ELF-1 (cell line): ENCODE measurements at places on chromosomes 1 and 21.

- DNase-seq: no peak
Measured at GRCh38 chr1:89649783-89650182, 16.9 kb downstream of the LRRC8C start.

- no peak for DNase-seq
Measured at GRCh38 chr1:65744731-65745130, 48.0 kb upstream of the PDE4B start.

- peak; percentile 67 for DNase-seq
Measured at GRCh38 chr1:115116512-115116911, 27.2 kb upstream of the TSPAN2 start.

GRCh38 chr1:156772728-156773497 is 5.6 kb downstream of the PRCC start:
- DNase-seq: peak; percentile 63

- no peak for DNase-seq
Measured at GRCh38 chr1:173201969-173202368, 5.2 kb downstream of the TNFSF4 start.

GRCh38 chr21:35325953-35326352 is 276.9 kb upstream of the RUNX1 start:
- DNase-seq: no peak

GRCh38 chr1:14138135-14138506 is 438.1 kb downstream of the PRDM2 start:
- no peak for DNase-seq

GRCh38 chr1:117318011-117318410 is 49.2 kb upstream of the MAN1A2 start:
- DNase-seq: no peak

DNA sequence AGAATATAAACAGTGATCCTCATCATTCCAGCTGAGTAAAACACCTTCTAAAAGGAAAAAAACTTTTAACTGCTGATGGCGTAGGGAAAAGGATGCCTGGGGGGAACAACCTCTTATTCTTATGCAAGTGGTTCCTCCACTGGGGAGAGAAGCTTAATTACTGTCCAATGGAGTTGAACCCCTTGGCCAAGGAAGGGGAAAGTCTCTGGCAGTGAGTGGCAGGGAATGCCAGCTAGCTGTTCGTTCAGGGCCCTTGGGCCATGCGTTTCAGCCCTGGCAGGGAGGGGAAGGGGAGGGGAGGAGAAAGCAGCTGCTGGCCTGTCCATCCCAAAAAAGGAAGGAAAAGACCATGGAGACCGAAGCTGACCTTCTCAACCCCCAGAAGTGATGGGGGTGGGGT is 22.6 kb upstream of the SYCP1 start:
- peak; percentile 78 for DNase-seq

GRCh38 chr1:3062616-3063378 is 6.2 kb upstream of the PRDM16 start:
- DNase-seq: no peak

GRCh38 chr1:13605159-13605558 is 21.5 kb downstream of the PDPN start:
- no peak for DNase-seq

DNA sequence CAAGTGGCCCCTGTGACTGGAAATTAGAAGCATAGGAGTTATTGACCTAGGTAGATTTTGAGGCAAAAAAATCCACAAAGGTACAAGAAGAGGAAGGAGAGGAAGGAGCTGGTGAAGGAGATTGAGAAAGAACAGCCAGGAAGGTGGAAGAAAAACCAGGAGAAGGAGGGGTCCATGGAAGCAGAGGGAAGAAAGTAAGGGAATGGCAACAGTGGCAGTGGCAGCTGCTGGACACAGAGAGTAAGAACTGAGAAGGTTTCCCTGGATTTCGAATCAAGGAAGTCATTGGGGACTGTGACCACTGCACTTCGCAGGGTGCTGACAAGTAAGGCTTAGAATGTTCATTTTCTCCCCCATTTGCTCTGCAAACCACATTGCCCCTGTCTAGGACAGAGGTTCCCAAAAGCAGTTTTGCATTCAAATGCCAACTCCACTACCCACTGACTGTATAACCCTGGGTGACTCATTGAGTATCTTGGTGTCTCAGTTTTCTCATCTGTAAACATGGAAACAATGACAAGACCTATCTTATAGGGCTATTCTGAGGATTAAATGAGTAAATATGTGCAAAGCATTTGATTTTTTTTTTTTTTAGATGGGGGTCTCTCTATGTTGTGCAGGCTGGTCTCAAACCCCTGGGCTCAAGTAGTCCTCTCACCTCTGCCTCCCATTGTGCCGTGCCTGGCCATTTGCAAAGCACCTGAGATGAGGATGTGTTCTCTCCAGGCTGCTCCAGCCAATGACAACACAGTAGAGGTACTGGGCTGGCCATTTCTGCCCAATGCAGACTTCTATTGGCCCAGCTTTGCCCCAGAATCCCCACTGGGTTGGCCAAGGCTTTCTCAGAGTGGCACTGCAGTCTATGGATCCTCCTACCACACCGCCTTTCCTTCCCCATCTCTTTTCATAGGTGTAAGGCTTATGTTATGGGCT is 9.3 kb upstream of the CAPN2 start:
- DNase-seq: no peak

DNA sequence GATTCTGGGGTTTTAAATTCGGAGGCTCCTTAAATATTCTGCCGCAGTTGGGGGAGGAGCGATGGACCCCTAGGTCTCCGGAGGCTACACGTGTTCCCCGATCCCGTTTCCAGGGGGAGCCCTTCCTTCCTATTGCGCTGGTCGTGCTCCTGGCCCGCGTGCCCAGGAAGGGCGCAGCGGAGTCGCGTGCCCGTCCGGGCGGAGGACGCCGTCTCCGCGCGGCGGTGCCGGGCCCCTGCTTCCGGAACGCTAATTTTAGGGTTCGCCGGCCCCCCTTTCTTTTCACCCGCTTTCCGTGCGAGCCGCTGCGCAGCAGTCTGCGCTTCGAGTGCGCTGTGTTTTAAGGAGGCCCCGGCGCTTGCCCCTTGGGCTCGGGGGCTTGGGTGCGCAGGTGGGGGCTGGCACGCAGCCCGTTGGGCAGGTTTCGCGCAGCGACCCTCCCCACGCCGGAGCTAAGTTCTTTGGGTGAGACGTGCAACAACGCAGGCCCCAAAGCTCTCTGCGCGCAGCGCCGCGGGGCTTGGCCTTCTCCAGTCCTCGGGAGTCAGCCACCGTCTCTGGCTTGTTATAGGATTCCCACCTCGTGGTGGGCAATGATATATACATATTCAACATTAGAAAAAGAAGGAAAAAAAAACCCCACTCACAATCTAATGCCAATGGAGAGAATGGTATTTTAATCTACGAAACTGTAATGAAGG is 43.5 kb upstream of the DNAJC6 start:
- DNase-seq: peak; percentile 69

DNA sequence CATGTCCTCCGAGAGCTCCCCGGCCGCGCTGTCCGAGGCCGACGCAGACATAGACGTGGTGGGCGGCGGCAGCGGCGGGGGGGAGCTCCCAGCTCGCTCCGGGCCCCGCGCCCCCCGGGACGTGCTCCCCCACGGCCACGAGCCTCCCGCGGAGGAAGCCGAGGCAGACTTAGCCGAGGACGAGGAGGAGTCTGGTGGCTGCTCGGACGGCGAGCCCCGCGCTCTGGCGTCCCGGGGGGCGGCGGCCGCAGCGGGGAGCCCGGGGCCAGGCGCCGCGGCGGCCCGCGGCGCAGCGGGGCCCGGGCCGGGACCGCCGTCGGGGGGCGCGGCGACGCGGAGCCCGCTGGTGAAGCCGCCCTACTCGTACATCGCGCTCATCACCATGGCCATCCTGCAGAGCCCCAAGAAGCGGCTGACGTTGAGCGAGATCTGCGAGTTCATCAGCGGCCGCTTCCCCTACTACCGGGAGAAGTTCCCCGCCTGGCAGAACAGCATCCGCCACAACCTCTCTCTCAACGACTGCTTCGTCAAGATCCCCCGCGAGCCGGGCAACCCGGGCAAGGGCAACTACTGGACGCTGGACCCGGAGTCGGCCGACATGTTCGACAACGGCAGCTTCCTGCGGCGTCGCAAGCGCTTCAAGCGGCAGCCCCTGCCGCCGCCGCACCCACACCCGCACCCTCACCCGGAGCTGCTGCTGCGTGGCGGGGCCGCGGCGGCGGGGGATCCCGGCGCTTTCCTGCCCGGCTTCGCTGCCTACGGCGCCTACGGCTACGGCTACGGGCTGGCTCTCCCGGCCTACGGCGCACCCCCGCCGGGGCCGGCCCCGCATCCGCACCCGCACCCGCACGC is 547 bp downstream of the FOXD2 start:
- DNase-seq: no peak

DNA sequence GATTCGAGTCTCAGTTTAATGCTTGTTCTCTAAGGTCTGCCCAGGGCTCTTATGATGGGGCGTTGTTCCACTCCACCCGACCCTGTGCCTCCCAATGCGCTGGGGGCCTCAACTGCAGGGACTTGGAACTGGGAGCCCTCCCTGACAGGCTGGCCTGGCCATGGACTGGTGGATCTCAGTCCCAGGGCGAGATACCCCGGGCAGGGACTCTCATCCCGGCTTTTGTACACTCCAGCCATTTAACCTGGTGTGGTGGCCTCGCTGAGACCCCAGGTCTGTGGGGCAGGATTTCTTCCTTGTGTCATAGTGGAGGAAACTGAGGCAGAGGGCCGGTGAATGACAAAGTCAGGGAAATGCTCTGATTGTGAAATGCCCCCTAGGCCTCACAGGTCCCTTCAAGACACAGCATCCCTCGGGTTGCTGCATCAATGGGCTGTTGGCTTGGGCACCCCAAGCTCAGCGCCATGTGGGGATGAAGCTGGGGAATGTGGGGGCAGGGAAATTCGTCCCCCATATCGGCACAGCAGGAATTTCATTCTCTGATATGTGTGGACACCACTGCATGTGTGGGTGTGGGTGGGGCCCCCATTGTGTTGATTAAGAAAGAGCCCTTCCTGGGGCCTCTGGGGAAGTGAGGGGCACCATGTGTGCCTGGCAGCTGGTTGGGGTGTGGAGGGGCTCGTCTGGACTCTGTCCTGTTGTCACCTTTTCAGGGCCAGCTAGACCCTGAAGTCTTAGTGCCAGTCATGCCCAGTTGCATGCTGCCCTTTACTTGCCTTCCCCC is 19.9 kb upstream of the ZNF678 start:
- DNase-seq: no peak

GRCh38 chr1:1110561-1110971 is 5.3 kb downstream of the C1orf159 start:
- no peak for DNase-seq

- no peak for DNase-seq
Measured at GRCh38 chr1:151713044-151713443, 3.6 kb downstream of the CELF3 start.

DNA sequence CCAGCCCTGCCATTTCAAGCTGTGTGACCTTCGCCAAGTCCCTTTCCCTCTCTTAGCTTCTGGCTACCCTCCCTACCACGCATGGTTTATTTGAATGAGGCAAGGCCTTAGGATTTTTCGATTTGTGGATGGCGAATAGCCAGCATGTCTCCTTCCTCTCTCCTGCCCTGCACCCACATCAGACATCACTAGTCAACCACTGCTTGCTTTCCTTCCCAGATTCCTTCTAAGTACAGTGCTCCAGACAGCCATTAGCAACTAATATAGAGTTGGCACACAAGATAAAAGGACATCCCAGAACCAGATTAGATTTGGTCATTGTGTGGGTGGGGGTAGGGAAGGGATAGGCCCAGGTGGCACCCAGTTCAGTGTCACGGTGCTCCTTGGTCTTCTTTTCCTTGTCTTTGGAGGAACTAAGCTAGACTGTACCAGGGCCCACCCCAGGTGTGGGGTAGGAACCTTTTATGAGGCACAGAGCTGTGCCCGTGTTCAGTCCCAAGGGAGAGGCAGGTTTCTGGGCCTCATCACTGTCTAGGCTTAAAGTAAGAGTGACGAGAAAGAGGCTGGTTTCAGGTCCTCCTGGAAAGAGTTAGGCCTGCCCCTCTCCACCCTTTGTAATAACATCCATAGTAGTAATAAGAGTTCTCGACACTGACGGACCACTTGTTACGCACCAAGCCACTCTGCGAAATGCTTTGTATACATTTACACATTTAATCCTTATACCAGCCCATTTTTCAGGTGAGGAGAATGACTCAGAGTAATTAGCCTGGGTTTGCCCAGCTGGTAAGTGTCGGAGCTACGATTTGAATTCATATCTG is 8.6 kb downstream of the ALPL start:
- DNase-seq: no peak

DNA sequence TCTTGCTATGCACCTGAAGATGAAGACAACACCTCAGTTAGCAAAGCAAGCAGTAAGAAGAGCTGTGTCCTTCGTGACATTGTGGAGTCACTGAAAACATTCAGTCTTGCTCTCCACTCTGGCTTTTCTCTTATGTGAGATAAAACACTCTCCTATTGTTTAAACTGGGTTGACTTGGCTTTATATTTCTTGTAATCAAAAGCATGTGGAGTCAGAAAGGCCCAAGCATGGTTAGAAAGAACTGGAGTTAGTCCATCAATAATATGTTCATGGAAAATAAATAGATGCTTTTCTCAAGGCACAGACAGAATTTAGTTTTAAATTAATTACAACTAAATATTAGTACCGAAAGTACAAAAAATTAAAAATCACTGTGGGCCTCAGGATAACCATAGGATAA is 61.7 kb downstream of the UBE2U start:
- no peak for DNase-seq

DNA sequence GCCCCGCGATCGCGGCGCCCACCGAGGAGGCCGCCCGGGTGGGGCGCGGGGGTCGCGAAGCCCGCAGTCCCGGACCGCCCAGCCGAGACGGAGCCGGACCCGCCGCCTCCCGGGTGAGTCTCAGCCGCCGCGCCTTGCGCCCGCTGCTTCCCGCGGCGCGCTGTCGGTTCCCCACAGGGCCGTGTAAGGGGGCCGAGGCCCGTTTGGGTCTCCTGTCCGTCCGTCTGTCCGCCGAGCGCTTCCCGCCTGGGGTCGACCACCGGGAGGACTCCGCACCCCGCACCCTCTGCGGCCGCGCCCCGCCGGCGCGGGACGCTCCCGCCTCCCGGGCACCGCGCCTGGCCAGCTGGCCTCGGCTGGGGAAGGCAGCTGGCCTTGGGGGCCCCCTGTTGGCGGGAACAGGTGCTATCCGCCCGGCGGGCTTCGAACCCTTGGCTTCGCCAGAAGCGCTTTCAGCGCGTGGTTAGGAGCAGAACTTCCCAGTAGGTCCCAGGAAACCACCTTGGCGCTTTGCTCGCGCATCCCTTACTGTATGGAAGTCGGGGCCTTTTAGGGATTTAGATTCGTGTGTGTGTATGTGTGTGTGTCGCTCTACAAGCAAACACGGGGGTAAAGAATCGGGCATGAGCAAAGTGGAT is 414 bp downstream of the TMEM51 start:
- DNase-seq: peak; percentile 84

GRCh38 chr1:39462074-39462473 is 29.4 kb upstream of the BMP8A start:
- DNase-seq: no peak

DNA sequence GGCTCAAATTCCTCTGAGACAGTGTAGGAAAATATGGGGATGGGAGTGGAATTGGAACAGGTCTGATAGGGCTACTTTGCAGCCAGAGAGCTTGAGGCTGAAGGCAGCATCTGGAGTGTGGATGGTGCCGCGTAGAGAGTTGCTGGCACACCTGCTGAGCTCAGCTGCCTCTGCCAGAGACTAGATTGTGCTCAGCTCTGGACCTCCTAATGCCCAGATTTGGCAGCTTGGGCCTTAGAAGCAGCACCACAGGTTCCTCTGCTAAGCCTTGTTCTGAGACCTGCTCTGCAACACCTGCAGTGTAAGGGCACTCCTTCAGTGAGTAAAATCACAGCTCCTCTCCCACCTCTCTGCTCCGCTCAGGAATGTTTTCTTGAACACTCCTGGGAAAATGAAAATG is 23.3 kb downstream of the ACOT11 start:
- no peak for DNase-seq

GRCh38 chr1:48687282-48688045 is 89.2 kb downstream of the BEND5 start:
- no peak for DNase-seq
